COR-L47 (cell line): ENCODE measurements at places on chromosomes 4 and X.

DNA sequence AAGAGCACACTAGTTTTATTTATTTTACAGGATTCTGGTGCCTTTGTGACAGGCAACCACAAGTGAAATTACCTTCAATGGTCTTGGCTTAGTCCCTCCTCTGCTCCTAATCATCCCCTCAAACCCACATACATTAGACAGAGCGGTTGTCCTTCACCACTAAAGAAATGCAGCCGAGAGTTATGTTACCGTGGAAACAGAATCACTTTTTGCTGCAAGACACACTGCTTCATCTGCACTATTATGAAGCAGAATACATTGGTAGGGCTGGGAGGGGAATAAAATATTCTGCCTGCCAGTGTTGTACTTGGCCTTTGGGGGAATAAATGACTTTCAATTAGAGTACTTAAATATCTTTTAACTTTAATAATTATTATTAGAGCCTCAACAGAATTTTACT lies 75.2 kb downstream of the ARHGEF38 start:
- no peak for DNase-seq

- no peak for DNase-seq
Measured at GRCh38 chr4:140937866-140938265, 181.7 kb upstream of the TBC1D9 start.

GRCh38 chr4:152938237-152938947 lies 2.3 kb downstream of the FHDC1 start:
- DNase-seq, result no peak

GRCh38 chr4:113316879-113317278 lies 267.4 kb downstream of the ANK2 start:
- DNase-seq, result peak; percentile 15

DNA sequence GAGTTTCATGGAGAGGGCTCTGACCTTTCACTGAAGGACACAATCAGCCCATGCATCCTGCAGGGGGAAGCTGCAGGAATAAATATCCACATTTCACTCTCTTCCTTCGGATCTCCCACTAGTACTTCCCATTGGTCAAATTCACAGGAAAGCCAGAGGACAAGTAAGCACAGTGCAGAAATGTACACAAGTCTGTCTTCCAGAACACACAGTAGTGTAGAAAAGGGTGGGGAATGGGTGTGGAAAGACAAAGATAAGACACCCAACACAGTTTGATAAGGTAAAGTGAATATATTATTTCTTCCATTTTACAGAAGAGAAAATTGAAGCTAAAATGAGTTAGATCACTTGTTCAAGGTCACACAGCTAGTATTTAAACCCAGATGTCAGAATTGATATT lies 81.1 kb upstream of the PCDH19 start:
- DNase-seq, result no peak

- DNase-seq, result no peak
Measured at GRCh38 chr4:144592264-144592663, 53.7 kb upstream of the HHIP start.

GRCh38 chr4:95272036-95272435 lies 276.7 kb downstream of the UNC5C start:
- DNase-seq, result no peak

DNA sequence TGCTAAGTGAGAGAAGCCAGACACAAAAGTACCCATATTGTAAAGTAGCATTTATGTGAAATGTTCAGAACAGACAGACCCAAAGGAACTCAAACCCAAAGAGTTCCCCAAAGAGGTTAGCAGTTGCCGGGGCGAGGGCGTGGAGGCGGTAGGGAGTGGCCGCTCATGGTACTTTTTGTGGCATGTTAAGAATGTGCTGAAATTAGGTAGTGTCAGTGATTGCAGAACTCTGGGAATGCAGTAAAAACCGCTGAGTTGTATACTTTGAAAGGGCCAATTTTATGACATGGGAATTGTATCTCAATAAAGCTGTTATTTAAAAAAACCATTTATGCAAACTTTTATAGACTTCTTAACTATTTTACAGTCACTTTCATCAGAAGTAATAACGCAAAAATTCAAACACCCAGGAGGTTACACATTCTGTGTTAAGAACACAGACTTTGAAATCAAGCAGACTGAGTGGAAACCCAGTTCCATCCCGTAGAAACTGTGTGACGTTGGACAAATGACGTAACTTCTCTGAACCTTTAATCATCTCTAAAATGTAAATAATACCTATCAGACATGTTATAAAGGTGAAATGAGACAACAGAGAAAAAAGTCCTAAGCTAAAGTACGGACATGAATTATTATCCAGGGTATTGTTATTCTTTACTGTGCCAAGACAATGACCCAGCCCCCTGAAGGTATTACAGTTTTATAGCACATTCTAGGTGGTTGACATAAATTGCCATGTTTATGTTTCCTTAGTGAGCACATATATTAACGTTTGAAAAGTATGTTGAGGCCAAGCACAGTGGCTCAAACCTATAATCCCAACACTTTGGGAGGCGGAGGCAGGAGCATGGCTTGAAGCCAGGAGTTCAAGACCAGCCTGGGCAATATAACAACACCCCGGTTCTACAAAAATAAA lies 19.7 kb downstream of the ZFP42 start:
- no peak for DNase-seq

DNA sequence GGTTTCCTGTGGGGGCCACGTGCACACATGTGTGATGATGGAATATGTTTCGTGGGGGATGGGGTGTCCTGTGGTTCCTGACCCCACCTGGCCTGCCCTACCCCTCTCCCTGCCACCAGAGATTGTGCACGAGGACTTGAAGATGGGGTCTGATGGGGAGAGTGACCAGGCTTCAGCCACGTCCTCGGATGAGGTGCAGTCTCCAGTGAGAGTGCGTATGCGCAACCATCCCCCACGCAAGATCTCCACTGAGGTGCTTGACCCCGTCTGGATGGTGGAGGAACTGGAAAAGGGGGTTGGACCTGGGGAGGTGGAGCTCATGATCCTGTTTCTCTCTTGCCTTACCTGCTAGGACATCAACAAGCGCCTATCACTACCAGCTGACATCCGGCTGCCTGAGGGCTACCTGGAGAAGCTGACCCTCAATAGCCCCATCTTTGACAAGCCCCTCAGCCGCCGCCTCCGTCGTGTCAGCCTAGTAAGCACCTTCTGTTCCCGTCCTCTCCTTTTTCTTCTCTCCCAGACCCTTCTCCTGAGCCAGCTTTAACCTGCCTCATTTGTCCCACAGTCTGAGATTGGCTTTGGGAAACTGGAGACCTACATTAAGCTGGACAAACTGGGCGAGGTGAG lies 5.9 kb downstream of the CDK16 start:
- no peak for DNase-seq

- no peak for DNase-seq
Measured at GRCh38 chrX:96440941-96441340, 243.7 kb upstream of the DIAPH2 start.

- DNase-seq, result no peak
Measured at GRCh38 chrX:47500554-47500953, 17.5 kb upstream of the ZNF41 start.

GRCh38 chr4:169993531-169993930 lies 32.7 kb downstream of the MFAP3L start:
- DNase-seq, result no peak

DNA sequence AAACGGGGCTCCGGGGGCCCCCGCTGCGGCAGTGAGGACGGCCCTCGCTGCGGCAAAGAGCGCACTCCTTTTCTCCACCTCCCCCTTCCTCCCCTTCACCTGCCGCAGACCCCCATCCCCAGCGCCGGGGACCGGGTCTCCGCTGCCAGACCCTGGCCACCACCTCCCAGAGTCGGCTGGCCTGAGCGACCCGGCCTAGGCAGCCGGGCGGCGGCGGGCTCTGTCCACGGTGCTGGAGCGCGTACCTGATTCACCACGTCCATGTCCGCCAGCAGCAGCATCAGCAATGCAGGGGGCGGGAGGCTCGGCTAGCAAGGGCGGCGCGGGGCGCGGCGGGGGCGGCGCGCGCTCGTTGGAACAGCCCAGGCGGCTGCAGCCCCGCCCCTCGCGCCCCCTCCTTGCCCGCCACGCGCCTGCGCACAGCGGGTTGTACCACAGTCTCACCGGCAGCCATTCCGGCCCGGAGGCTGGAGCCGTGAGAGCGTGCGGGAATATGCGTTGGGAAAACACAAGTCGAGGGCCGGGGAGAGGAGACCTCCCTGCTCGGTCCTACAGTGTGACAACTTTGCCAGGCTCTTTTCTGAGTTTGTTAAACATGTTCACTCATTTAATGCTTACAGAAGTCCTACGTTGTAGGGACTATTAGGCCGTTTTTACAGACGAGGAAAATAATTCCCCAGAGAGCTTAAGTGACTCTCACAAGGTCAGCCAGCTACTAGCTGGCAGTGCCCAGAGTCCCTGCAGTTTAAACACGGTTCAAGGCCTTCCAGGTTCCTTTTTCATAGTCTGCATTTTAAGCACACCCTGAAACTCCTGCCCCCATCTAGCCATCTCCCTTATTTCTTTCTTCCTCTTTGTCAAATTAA lies at the start of gene SYP:
Gene SYP, minus strand, starts transcription at position 288 of the 866 bp plus-strand sequence. Its CDS starts 7 bp downstream, at position 281.
- peak; percentile 69 for DNase-seq

GRCh38 chr4:13496605-13497004 lies 12.5 kb upstream of the RAB28 start:
- DNase-seq, result no peak

DNA sequence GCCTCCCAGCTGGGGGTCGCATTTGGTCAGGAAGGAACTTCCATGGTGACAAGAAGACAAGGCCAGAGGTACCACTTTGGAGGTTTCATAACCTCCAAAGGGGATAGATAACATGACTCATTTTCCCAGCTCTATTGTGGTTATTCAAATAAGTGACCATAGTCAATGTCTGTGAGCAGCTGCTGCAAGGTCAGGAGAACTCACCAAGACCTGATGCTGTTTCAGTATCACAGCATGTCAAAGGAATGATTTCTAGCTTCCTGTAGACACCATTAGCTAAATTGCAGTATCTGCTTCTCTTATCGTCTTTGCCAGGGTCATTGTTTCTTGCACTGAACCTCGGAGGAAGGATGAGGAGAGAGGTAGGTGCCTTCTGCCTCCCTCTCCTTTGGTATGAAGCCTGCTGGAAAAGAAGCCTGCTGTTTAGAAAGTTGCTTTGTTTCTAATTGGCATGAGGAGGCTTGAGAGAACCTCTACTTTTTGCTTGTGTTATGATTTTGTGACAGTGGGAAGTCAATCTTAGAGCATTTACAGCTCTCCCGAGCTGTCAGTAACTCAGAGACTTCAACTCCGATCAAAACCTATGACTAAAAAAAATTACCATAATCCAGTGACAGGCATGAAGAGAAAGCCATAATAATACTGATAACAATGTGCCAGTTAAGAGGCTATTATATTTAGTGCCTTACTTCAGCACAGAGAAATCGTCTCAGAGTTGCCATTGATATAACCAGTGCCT lies 38.0 kb upstream of the GATB start:
- DNase-seq, result no peak

GRCh38 chr4:151538963-151539362 lies 130.0 kb downstream of the FHIP1A start:
- no peak for DNase-seq

DNA sequence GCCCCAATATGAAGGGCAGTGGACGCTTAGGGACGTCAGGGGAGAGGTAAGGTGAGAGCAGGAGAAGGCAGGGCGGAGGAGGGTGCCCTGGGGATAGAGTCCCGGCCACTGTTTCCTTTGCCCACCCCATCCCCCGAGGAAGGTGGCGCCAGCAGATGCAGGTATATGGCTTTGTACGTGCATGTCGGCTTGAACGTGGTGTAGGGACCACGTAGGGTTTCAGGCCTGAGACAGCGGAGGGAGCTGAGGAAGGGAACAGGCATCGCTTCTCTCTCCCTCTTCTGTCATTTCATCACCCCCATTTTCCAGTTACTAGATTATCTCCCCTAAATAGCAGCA lies 97.9 kb downstream of the PHKA2 start:
- DNase-seq, result no peak

DNA sequence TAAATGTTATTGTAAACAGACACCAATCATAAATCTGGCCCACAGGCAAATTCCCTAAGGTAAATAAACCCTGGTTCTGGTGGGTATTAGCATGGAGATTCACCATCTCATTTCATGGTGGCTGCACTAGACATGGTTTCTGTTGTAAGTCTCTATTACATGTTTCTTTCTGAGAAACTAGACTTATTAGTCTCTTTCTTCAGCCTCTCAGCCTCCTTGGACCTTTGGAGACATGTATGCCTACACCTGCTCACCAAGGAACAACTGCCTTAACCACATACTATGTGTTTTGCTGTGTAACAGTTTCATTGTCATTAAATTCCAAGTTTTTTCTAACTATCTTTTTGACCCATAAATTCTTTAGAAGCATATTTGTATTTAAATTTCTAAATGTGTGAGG lies 13.1 kb downstream of the DDIT4L start:
- no peak for DNase-seq

DNA sequence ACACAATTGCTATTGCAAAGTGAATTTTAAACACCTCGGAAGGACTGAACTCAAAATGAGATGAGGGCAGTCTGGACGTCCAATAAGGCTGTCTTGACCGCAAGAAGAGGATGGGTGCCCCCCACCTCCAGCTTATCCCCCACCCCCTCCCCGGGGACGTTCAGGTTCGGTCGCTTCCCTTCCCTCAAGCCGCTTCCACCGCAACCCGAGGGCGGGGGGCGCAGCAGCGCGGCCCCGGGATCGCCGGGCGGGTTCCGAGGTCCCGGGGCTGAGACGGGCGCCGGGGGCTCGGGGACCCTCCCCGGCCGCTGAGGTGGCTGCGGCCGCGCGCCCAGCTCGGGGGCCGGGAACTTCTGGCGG lies 480 bp downstream of the USP46 start:
- peak; percentile 15 for DNase-seq

GRCh38 chr4:874056-874455 lies 48.1 kb upstream of the CPLX1 start:
- DNase-seq, result no peak

- DNase-seq, result no peak
Measured at GRCh38 chr4:91904556-91904955, 399.2 kb upstream of the GRID2 start.
